Cortex of kidney (tissue), 1 donor: ENCODE measurements at places on chromosomes 6 and 20.

- no peak for DNase-seq
These were observed 227.5 kb downstream of the KCNQ5 start for GRCh38 chr6:72849346-72849745.

DNA sequence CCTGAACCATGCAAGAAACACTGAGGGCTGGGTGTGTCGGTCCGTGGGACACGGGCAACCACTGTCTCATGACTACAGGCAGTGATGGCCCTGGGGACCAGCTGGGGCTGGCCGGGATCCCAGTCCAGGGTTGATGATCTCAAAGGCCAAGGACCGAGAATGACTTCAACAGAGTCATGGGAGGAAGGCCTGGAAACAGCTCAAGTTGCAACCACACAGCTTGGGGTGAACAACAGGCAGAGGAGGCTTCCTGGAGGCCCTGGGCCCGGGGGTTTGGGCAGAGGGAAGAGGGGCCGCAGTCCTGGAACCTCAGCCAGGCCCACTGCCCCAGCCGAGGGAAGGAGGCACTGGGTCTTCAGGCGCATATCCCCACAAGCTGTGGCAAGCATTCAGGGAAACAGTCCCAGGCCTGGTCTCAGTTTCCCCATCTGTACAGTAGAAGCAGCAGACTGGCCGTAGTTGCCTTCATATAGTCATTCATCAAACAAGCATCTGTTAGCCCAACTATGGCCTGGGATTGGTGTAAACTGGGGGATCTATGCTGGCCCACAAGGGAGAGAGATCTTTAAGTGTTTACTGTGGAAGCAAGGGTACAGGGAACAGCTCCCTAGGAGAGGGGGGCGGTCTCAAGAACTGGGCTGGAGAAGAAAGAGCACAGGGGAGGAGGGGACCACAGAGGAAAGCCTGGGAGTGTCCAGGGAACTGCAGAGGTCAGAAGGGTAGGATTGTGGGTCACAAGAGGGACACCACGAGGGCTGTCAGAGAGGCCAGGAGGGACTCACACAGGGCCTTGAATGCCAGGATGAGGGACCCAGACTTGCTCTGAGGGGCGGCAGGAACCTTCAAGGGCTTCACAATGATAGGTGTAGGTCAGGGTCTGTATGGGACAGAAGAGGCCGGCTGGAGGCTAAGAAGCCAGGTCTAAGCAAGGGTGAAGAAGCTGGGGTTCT, 2.1 kb downstream of the MYL9 start:
- DNase-seq, result no peak

- no peak for DNase-seq
These were observed 102.7 kb downstream of the PTPRK start for GRCh38 chr6:128417698-128418097.

DNA sequence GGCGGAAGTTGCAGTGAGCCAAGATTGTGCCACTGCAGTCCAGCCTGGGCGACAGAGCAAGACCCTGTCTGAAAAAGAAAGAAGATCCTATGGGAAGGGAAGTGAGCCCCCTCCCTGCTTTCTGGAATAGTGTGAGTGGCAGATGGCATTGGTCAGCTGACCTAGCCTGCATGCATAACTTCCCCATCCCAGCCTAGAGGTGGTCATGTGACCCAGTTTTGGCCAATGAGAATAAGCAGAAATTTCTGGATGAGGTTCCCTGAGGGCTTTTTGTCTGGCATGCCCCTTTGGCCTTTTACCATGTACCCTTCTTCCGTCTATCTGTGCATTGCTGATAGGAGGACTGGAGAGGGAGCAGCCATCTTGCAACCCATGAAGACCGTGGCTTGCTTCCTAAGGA, 269.3 kb downstream of the NRN1 start:
- no peak for DNase-seq

DNA sequence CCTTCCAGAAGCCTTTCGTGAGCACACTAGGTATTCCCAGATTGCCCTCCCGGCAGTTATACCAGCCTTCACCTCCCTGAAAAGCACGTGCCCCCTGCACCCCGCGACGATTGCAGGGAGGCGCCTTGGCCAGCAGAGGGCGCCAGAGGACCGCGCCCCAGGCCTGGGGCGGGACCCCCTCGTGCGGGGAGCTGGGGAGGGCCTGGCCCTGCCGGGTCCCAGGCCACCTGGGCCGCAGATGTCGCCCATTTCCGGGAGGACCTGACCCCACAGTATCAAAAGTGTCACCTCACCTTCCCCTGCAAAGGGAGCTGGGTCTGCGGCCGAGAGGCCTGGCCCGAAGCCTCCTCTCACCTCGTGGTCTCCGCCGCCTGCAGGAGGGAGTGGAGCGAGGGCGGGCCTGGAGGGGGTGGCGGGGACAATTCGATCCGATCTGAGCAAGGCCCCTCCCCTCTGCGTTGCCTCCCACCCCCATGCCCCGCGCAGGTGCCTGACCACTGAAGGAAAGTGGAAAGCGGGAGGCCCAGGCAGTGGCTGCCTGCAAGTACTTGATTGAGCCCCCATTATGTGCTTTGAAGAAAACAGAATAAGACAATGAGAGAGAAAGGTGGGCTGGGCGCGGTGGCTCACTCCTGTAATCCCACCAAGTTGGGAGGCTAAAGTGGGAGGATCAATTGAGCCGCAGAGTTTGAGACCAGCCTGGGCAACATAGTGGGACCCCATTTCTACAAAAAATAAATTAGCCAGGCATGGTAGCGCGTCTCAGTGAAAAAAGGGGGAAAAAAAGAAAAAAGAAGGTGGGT, 3.5 kb upstream of the SNAI1 start:
- DNase-seq, result no peak

GRCh38 chr6:45663251-45664221, 285.8 kb upstream of the SUPT3H start:
- no peak for DNase-seq

DNA sequence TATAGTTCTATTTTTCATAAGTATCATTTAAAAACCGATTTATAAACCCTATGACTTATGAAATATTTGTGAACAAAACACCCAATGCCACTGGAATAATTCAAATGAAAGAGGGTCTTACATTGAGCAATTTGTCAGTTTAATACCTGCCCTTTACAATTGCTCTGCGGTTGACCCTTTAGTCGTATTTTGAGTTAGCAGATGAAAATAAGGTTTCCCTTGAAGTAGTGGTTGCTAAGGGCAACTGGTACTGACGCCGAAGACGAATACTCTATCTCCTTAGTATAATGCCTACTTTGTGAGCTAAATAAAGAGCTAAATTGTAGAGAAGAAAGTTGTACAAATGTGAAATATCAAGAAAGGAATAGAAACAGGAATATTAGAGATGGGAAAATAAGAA, 69.4 kb downstream of the KCNQ5 start:
- DNase-seq, result no peak

- no peak for DNase-seq
These were observed 85.9 kb downstream of the TRMT6 start for GRCh38 chr20:5864428-5864827.

- DNase-seq, result no peak
These were observed 36.4 kb downstream of the HLA-DPB1 start for GRCh38 chr6:33112148-33112547.

- no peak for DNase-seq
These were observed 14.0 kb upstream of the APMAP start for GRCh38 chr20:25006431-25007167.

DNA sequence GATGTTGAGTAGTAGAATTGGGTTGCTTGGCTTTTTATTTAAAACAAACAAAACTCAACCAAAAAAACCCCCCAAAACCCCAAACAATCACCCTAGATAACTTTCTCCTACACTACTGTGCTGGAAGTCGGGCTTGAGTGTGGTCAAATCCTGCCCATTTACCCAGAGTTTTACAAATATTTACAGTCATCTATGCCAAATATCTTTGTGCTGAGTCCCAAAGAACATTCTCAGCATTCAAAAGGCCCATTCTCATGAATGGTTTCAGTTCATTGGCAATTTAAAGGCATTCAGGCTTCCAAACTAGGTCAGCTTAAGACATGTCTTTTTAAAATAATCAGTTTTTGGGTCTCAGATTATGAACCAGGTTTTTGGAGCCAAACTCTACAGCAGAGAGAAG, 1.8 kb downstream of the RNF144B start:
- DNase-seq, result no peak

GRCh38 chr6:106473812-106474211, 113.3 kb downstream of the CRYBG1 start:
- DNase-seq, result no peak

DNA sequence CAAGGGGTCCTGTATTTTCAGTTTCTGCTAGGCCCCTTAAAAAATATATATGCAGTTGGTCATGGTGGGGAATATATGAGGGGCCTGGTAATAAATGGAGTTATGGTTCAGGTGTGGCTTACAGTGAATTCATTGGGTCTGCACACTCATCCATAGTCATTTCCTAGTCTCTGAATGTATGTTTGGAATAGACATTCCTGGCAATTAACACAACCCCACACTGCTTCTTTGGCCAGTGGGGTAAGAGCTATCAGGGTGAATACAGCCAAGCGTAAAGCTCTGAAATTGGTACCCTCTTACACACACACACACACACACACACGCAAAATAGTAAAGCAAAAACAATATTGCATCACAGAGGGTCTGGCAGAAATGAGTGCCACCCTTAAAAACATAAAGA, 56.5 kb downstream of the QRSL1 start:
- no peak for DNase-seq

DNA sequence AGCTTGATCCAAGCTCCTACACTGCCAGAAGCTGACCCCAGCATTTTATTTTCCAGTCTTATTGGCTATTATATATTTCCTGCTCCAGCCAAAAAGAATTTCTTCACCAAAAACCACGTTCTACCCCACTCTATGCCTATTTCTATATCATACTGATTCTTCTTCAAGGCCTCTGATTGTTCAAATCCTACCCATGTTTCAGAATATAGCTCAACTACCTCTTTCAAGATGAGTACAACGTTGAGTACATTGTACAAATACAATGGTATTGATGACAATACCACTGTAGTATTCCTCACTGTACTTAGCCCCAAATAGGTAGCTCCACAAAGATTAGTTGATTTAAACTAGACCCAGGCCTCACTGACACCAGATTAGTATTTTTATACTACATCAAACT, 31.0 kb downstream of the ASCC3 start:
- DNase-seq, result no peak

- no peak for DNase-seq
These were observed 54.5 kb downstream of the TRMT11 start for GRCh38 chr6:126040826-126041225.

GRCh38 chr20:3172933-3173609, at the start of gene LZTS3:
TSS of gene LZTS3 (minus strand) at chr20:3173549. CDS start at chr20:3167163, 6,386 bp downstream.
- no peak for DNase-seq

GRCh38 chr6:86285876-86286275, 643.2 kb upstream of the SYNCRIP start:
- no peak for DNase-seq

DNA sequence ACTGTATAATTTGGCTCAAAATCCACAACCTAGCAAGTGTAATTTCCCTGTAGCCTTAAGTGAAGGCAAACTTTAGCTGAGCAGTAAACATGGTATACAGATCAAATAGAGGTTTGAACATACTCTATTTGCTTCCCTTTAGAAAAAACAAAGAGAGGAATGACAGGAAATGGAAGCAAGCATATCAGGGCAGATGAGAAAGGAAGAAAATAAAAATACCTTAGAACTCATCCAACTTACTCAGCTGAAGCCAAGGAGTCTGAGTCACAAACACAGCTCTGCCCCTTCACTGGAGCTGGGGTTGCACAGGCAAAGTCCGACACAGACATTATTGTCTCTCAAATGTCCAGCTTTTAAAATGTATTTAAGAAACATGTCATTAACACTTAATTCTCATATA, 379.9 kb upstream of the IRAK1BP1 start:
- no peak for DNase-seq

GRCh38 chr6:34705241-34705640, 8.7 kb upstream of the ILRUN start:
- DNase-seq, result no peak

GRCh38 chr6:44456070-44456965, 68.8 kb downstream of the CDC5L start:
- DNase-seq, result no peak

DNA sequence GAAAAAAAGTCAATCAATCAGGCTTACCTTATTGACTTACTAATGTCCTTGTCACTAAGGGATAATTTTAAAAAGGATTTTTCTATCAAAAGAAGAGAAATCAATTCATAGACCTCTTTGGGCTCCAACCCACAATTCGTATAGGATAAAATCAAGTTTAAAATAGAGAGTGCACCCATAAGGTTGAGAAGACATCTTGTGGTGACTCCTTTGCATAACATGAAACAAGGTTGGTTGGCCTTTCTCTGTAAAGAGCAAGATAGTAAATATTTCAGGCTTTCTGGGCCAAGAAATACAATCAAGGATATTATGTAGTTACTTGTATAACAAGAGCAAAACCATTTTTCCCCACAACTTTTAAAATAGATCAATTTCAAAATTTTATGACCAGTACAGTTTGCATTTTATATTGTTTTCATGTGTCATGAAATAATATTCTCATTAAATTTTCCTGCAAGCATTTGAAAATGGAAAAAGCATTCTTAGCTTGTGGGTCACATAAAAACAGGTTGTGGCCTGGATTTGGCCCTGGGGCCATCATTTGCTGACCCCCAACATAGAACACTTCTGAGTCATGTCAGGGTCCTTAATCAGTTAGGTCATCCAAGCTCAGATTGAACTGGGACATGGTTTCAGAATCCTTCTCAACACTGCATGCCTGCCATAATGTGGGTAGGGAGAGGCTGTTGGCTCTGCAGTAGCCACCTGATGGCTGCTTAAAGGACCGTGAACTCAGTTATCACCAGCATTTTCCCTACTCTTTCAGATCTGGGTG, 76.7 kb downstream of the MYB start:
- no peak for DNase-seq

DNA sequence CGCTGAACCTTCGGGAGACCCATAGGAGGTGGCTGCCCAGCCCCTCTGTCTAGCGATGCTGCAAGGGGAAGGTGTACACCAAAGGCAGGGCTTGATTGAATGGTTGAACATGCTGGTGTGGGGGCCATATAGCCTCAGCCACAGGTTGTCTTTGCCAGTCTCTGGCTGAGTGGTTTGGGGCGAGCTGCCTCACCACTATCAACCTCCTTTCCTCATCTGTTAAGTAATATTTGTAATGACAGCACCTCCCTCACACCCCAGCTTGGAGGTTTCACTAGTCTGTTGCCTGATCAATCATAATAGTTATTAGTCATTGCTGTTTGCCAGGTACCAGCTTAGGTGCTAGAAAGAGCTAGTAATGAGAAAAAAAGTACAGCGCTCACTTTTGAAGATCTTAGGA, 11.8 kb upstream of the ZNF831 start:
- DNase-seq, result no peak

DNA sequence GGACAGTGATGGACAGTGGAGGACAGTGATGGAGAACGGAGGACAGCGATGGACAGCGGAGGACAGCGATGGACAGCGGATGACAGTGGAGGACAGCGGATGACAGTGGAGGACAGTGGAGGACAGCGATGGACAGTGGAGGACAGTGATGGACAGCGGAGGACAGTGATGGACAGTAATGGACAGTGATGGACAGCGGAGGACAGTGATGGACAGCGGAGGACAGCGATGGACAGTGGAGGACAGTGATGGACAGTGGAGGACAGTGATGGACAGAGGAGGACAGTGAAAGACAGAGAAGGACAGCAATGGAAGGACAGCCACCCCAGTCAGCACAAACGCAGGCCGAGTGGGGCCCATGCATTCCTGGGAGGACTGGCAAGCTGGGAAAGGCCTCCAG, 3.4 kb upstream of the NKAIN4 start:
- no peak for DNase-seq
